ENCODE measurements at places on chromosomes 5 and 9. TPM values are rescaled to one million over a fixed set of nuclear protein-coding genes. Genes with fewer than 3 reads are reported as not detected.

Gene IL13
- total RNA-seq = not detected

Gene SOWAHA
- total RNA-seq = 1.6 TPM

Gene SPOUT1
- 13.7 TPM for total RNA-seq

Gene FOXI1
- total RNA-seq = not detected

Gene MVB12B
- total RNA-seq = 10.5 TPM

All from liver (tissue), 10 donors.